ENCODE measurements at places on chromosomes 7 and 10.

DNA sequence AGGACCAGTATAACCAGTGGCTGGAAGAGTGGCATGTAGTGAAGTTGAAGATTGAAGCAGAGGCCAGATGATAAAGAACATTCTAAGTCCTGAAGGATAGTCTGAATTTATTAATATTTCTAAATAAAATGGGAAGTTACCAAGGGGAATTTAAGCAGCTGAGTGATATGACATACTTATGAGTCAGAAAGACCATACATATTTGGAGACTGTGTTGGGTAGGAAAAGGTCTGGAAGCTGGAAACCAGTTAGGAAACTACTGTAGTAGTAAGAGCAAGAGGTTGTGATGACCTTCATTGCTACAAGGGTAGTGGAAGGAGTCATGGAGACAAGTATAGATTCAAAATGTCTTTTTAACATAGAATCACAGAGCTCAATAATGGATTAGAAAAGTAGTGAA is 752.3 kb downstream of the SUGCT start:
- H3K4me1 ChIP-seq, result peaks cover 13% of the 10 kb centered on the region
- no peak overlapping the region for H3K4me3 ChIP-seq
- no peaks in the 10 kb centered on the region for H3K27me3 ChIP-seq
- DNase-seq, result no peak

DNA sequence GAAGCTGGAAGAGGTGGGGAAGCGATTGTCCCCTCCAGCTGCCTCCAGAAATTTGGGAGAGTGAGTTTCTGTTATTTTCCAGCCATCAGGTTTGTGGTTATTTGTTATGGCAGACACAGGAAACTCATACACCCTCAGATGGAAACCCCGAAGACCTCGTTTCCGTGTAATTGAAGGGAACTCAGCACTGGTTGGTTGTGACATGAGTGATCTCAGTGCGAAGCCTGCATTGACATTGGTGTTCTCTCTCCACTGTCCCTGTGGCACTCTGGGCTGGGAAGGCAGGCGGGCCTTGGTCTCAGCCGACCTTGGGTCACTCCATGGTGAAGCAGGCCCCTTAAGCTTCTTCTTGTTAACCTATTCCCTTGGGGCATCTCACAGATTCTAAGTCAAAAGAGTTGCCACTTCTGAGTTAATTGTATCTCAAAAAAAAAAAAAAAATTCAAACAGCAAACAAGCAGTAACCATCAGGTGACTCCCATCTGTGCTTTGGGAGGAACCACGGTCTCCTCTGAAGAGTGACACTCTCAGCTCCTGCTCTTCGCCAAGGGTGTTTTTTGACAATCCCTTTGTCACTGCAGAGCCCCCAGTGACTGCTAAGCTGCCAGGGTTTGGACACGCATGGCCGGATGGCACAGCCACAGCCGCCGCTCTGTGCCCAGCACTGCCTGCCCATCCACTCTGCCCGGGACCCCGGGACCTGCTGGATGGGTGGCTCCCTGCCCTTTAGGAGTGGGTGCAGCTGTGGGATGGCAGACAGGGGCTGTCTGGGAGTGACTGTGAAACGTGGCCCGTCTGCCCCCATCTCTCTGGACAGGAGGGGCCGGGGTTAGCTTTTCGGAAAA is 233.6 kb downstream of the PRPF18 start:
- no peaks in the 10 kb centered on the region for H3K36me3 ChIP-seq
- H3K27me3 ChIP-seq, result no peaks in the 10 kb centered on the region
- no peak overlapping the region for H3K27ac ChIP-seq
- no peak for DNase-seq

GRCh38 chr7:22791204-22792158 is 31.2 kb downstream of the TOMM7 start:
- no peaks in the 10 kb centered on the region for H3K27me3 ChIP-seq
- DNase-seq, result no peak
- H3K36me3 ChIP-seq, result no peaks in the 10 kb centered on the region
- H3K27ac ChIP-seq, result no peak overlapping the region
- H3K4me3 ChIP-seq, result no peak overlapping the region
- H3K4me1 ChIP-seq, result no peaks in the 10 kb centered on the region

DNA sequence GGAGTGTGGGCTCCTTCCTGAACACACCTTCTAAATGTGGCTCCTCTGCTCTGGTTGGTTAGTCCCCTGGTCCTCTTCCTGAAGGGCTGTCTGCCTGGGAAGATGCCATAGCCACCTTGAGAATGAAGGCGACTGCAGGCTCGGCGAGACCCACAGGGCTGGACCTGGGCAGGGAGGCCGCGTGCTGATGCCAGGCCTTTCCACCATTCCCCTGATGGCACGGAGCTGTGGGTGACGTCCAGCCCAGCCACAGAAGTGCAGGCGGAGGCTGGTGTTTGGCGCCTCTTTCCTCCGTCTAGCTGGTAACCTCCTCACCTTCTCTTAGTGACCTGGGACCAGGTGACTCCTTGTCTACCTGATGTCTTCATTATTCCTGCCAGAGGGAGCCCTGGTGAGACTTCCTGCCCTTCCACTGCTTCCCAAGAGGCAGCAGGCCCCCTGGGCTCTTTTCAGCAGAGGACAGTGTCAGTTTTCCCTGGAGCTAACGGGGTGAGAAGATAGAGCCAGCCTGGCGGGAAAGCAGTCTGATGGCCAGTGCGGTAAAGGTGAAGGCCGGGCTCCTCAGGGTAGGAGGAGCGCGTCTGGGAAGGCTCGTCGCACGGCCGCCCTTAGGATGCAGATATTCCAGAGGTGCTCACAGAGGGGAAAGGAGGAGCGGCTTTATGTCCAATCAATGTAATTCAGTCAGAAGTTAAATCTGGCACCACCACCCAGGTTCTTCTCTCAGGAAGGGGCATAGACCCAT is 34.9 kb downstream of the GBX1 start:
- no peaks in the 10 kb centered on the region for H3K27me3 ChIP-seq
- H3K4me3 ChIP-seq, result no peak overlapping the region
- H3K27ac ChIP-seq, result no peak overlapping the region
- no peak for DNase-seq

- H3K4me3 ChIP-seq, result no peak overlapping the region
- peaks cover 45% of the 10 kb centered on the region for H3K4me1 ChIP-seq
- DNase-seq, result peak; percentile 45
- H3K36me3 ChIP-seq, result no peaks in the 10 kb centered on the region
- peak overlapping the region; percentile 79 for H3K27ac ChIP-seq
Measured at GRCh38 chr10:34731885-34732701, 83.0 kb downstream of the PARD3 start.

GRCh38 chr7:135769005-135769802 is 20.6 kb upstream of the FAM180A start:
- peaks cover 27% of the 10 kb centered on the region for H3K4me1 ChIP-seq
- H3K27me3 ChIP-seq, result no peaks in the 10 kb centered on the region
- DNase-seq, result no peak
- H3K36me3 ChIP-seq, result no peaks in the 10 kb centered on the region

DNA sequence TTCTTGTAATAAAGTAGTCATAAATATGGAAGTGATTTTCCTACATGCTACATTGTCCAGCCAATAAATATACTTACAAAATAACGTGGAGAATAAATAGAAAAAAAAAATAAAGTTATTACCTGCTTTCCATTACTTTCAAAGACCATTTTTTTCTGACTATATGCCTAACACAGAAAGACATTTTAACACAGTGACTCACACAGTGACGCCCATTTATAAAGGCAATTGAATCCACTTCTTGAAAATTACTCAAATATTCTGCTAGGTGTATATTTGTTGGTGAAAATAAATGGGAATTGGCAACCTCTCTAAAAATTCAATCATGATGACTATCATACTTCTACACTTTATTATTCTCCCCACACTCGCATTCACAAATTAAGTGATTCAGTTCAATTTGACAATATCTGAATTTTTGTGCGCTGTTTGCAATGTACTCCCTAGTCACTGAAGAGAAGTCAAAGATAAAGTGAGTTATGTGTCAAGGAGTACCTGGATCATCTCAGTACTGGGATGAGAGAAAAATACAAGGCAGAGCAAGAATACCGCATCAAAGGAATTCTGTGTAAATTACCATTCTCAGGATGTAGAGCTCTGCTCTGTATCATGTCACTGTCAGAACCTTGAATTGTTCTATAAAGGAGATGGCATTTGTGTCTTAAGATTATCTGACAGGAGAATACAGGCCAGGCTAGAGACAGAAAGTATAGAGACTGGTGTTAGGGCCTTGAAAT is 642.7 kb downstream of the IPMK start:
- no peaks in the 10 kb centered on the region for H3K4me1 ChIP-seq
- DNase-seq, result no peak
- H3K36me3 ChIP-seq, result no peaks in the 10 kb centered on the region
- no peak overlapping the region for H3K4me3 ChIP-seq

DNA sequence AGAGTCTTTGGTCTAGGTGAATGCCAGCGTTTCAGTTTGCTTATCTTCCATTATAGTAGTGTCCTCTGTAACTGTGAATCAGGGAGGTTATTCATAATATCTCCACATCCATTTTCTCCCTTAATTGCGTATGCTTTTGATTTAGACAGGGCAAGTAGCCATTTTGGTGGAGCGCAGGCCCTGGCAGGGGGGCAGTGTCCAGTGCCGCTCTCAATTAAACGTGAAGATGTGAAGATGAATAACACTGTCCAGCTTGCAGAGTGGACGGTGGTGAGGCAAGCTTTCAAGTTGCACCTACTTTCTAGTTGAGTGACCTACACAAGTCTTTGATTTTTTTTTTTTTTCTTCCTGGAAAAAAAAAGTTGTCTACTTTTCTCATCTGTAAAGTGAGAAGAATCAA is 4.5 kb downstream of the TSPAN14 start:
- H3K27me3 ChIP-seq, result no peaks in the 10 kb centered on the region
- H3K4me1 ChIP-seq, result peaks cover 78% of the 10 kb centered on the region
- H3K4me3 ChIP-seq, result peak overlapping the region; percentile 25
- DNase-seq, result no peak
- peak overlapping the region; percentile 82 for H3K27ac ChIP-seq

GRCh38 chr7:99784007-99784406 is at the start of gene CYP3A4:
TSS of gene CYP3A4 (minus strand) at chr7:99784184. CDS start at chr7:99784081, 103 bp downstream.
- H3K4me3 ChIP-seq, result no peak within 1 kb of the TSS
- 0 out of 2 replicates have a peak, but pooled peaks cover 5% of the 10 kb centered on the region for H3K4me1 ChIP-seq
- H3K27me3 ChIP-seq, result 0 out of 2 replicates have a peak, but pooled peaks cover 4% of the 10 kb centered on the region
- no peak within 1 kb of the TSS for H3K27ac ChIP-seq

DNA sequence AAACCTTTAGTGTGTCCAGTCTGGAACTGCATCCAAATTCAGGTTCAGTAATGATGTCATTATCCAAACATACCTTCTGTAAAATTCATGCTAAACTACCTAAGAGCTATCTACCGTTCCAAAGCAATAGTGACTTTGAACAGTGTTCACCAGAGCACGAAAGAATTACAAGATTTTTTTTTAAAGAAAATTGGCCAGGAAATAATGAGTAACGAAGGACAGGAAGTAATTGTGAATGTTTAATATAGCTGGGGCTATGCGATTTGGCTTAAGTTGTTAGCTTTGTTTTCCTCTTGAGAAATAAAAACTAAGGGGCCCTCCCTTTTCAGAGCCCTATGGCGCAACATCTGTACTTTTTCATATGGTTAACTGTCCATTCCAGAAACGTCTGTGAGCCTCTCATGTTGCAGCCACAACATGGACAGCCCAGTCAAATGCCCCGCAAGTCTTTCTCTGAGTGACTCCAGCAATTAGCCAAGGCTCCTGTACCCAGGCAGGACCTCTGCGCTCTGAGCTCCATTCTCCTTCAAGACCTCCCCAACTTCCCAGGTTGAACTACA is 694 bp upstream of the FAS start:
- peak; percentile 50 for DNase-seq
- H3K4me1 ChIP-seq, result peaks cover 26% of the 10 kb centered on the region
- peak overlapping the region; percentile 42 for H3K27ac ChIP-seq
- no peaks in the 10 kb centered on the region for H3K36me3 ChIP-seq
- H3K4me3 ChIP-seq, result peak overlapping the region; percentile 85

GRCh38 chr10:26214004-26214403 is 2.6 kb upstream of the GAD2 start:
- no peaks in the 10 kb centered on the region for H3K36me3 ChIP-seq
- no peak overlapping the region for H3K4me3 ChIP-seq

DNA sequence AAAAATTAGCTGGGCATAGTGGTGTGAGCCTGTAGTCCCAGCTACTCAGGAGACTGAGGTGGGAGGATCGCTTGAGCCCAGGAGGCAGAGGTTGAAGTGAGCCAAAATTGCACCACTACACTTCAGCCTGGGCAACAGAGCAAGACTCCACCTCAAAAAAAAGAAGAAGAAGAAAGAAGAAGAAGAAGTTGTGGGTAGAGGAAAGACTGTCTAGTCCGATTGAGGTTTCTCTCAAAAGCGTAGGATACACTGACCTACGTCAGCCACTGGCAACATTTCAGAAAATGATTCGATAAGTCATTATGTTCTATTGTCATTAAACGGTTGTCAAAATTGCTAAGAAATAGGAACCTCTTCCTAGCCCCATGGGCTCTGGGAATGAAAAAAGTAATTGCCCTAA is 22.3 kb upstream of the RHBDD2 start:
- H3K4me1 ChIP-seq, result no peaks in the 10 kb centered on the region
- H3K4me3 ChIP-seq, result no peak overlapping the region
- H3K27me3 ChIP-seq, result no peaks in the 10 kb centered on the region

- H3K27ac ChIP-seq, result no peak overlapping the region
- peaks cover 13% of the 10 kb centered on the region for H3K4me1 ChIP-seq
- no peaks in the 10 kb centered on the region for H3K36me3 ChIP-seq
- no peaks in the 10 kb centered on the region for H3K27me3 ChIP-seq
- DNase-seq, result no peak
Measured at GRCh38 chr7:108062250-108063014, 59.5 kb upstream of the LAMB1 start.

- no peaks in the 10 kb centered on the region for H3K4me1 ChIP-seq
- peak overlapping the region; percentile 15 for H3K27ac ChIP-seq
Measured at GRCh38 chr10:73850863-73851461, 23.4 kb downstream of the CAMK2G start.

- no peak overlapping the region for H3K27ac ChIP-seq
- DNase-seq, result no peak
- H3K36me3 ChIP-seq, result no peaks in the 10 kb centered on the region
- H3K27me3 ChIP-seq, result peaks cover 7% of the 10 kb centered on the region
- H3K4me1 ChIP-seq, result no peaks in the 10 kb centered on the region
Measured at GRCh38 chr10:83990126-83990525, 149.2 kb upstream of the GHITM start.

GRCh38 chr7:107506674-107507339 is 37.0 kb downstream of the GPR22 start:
- H3K27ac ChIP-seq, result peak overlapping the region; percentile 95
- H3K4me1 ChIP-seq, result peaks cover 40% of the 10 kb centered on the region
- H3K4me3 ChIP-seq, result peak overlapping the region; percentile 43
- DNase-seq, result peak; percentile 97
- H3K36me3 ChIP-seq, result no peaks in the 10 kb centered on the region

Measured in PC-9 (cell line).